ENCODE measurements at places on chromosomes 5 and 9. TPM values are rescaled to one million over a fixed set of nuclear protein-coding genes. Genes with fewer than 3 reads are reported as not detected.

DNA sequence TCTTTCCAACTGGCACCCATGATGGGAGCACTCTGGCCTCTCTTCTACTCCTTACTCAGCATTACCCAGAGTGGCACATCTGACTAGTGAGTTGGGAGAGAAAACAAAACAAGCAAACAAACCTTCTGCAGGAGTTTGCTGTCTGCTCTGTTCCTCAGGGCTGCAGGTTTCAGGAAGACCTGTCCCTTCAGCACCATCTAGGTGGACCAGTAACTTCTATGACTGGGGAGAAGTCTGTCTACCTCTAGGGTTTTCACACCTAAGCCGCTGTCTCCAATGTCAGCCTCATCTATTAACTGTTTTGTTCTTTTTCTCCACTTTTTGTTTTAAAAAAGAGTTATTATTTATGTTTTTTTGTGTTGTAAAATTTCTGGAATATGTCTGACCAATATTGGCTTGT lies 58.7 kb downstream of the RAB3C start:
- no peak for DNase-seq

Gene IRX2
- not detected for total RNA-seq

DNA sequence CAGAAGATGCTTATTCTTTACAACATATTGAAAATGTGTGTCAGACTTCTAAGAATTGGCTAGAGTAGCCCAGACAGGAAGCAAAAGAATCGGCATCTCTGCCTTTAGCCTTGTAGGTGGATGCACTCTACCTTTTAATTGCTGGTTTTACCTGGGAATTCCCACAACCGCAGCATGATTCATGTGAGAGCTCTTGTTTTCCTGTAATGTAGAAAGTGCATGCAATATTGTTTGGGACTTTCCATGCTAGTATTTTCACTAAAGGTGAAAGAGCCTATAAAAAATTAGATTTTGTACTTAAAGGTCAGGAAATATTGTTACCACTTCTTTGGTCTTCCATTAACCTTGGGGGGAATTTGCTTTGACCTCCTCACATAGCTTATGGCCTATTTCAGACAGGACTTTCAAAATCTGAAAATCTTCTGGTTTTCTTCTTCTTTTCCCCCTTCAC lies 89.8 kb downstream of the NTRK2 start:
- peak; percentile 52 for DNase-seq

DNA sequence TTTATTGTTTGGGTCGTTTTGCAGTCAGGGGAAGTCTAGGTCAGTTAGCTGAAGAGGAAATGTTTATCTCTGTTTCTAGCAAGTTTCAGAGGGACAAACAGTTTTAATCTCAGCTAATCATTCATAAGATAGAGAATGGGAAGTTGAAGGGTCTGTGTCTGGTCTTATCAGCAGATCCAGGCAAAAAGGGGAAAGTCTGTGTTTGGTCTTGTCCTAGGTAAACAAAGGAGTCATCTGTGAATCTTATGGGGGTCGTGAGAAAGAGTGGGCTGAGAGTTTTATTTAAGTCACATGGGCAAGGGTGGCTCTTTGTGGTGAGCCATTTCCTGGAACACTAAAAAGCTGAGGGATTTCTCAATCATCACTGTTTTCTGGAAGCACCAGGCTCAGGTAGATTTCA lies 5.6 kb upstream of the SNCAIP start:
- no peak for DNase-seq

DNA sequence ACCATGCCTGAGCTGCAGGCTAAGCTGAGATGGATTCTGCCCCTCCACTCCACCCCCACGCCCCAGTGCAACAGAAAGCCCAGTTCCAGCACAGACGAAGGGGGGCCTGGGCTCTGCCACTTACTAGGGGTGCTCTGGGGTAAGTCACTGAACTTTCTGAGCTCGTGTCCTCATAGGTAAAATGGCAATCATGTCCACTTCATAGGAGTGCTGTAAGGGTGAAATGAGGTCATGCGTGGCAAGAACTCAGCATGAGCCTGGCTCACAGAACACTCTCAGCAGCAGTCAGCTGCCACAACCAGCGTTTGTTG lies 8.4 kb upstream of the PSD2 start:
- no peak for DNase-seq

DNA sequence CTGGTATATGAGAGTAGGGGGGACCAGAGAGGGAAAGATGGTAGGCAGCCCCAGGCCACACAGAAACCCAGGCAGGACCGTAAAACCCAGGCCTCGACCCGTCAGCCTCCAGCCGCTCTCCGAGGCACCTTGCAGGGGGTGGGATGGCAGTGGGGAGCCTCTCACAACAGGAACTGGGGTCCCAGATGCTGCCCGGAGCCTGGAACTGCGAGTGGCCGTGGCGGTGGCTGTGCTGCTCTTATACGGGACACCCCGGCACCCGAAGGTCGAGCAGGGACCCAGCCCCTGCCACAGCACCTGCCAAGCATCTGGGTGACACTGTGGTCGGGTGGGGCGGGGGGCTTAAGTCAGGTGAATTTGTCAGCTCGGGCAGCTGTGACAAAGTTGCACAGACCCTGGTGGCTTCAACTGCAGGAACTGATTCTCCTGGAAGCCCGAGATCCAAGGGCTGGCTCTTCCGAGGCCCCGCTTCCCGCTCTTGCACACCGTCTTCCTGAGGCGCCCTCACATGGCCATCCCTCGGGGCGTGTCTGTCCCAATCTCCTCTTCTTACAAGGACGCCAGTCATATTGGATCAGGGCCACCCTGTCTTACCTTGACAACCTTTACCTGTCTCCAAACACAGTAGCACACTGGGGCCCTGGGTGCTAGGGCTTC lies 47.6 kb upstream of the EGFL7 start:
- no peak for DNase-seq

DNA sequence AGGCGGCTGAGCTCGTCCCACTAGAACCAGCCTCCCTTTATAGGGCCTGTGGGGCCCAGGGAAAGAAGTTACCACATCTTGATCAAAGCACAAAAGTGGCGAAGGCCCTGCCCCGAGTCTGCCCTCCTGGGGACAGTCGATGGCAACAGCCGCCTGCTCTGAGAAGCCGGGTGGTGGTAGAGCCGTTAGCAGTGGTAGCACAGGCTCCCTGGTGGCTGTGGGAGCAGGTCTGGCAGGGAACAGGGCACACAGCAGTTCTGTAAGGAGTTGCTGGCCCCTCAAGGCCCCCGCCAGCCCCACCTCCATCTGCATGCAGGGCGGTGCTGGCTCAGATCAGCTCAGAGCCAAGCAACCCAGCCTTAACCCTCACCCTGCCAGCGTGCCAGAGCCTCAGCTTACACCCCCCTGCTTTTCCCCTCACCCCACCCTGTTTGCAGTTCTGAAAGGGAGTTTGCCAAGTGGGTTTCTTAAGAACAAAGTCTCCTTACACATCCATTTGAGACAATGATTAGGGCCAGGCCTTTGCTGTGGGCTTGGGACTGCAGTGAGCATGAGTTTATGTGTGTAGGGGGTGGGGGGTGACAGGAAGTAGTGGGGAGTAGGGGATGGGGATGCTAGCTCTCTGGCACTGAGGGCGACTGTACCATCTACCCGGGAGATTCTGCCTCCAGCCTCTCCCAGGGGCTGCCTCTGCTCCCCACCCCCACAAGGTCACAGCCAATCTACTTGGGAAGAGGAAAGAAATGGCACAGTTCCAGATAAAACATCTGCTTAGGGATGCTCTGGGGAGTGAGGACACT lies 11.8 kb downstream of the ACSL6 start:
- no peak for DNase-seq

GRCh38 chr5:167247816-167248215 lies 1043.6 kb upstream of the WWC1 start:
- DNase-seq, result no peak

DNA sequence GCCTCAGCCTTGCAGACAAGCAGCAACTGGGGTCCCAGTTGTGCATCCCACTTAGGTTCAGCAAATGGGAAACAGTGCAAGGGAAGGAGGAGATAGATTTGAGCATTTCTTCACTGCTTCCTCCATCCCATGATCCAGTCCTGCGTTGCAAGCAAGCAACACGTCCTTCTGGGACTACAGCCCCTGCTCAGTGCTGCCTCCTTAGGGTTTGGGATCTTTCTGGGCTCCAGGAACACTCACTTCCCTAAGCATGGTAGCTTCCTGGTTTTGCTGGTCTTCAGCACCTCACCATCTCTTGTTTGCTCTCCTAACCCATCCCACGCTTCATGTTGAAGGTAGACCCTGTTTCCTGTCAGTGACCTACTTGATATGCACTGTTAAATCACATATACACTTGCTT lies 444.7 kb downstream of the MED10 start:
- DNase-seq, result no peak

Gene FOXI1
- not detected for total RNA-seq

Gene HTR1A
- total RNA-seq, result not detected

DNA sequence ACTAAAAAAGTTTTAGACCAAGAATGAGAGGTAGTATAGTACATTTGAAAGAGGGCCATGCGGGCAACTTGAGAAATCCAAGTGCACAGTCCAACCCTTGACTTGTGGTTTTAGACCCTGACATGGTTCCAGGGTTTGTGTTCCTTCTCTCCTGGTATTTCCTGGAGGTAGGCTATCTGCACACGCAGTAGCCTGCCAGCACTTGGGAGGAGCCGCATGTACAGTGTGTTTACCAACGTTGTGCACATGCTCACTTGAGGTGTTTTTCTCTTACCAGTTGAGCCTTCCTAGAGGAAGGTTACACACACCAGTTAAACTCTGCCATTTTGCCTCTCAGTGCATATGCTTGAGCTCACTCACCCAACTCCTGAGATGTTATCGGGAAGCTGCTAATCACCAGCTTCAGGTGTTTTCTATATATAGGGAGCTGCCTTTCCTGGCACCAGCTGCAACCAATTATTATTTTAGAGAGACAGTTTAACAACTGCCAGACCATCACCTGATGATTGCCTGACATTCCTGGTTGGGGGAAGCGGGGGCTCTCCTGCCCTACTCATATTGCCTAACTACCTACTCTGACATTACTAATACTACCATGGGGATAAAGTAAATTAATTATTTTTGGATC lies 593.4 kb upstream of the TUSC1 start:
- DNase-seq, result no peak

DNA sequence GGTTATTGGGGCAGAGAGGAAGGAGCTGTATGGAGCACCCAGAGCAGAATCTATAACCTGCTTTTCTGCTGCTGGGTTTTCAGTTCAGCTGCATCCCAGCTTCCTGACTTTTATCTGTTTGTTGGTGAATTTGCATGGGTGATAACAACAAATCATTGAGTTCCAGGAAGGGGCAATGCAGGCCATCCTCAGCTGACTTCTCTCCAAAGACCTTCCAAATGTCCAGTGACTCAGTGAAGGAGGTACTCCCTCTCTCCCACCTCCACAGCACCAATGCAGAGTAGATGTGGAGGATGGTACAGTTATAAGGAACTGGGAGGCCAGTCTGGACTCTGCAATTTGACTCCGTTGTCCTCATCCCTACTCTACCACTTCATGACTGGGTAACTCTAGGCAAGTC lies 1.6 kb upstream of the TXN start:
- no peak for DNase-seq

- no peak for DNase-seq
Measured at GRCh38 chr9:86511614-86512360, 157.6 kb upstream of the TUT7 start.

Gene B4GALT7
- total RNA-seq, result 19.5 TPM

Gene IZUMO3
- not detected for total RNA-seq

Gene SMIM15
- 48.5 TPM for total RNA-seq

Gene GNA14
- total RNA-seq, result not detected

Gene GTF3C5
- total RNA-seq, result 66.8 TPM
